ENCODE measurements at places on chromosomes 4 and X. TPM values are rescaled to one million over a fixed set of nuclear protein-coding genes. Genes with fewer than 3 reads are reported as not detected.
A peak's percentile ranks its signal among the peaks of the same experiment; 100 is the strongest.

Gene TMEM144
- total RNA-seq, result 14.7 TPM

Gene TBC1D8B
- total RNA-seq, result 7.9 TPM

- no peak for DNase-seq
These were observed 9.1 kb downstream of the SERTM2 start for GRCh38 chrX:111520506-111520905.

- no peak for DNase-seq
These were observed 84.3 kb upstream of the SLC4A4 start for GRCh38 chr4:71254451-71255012.

DNA sequence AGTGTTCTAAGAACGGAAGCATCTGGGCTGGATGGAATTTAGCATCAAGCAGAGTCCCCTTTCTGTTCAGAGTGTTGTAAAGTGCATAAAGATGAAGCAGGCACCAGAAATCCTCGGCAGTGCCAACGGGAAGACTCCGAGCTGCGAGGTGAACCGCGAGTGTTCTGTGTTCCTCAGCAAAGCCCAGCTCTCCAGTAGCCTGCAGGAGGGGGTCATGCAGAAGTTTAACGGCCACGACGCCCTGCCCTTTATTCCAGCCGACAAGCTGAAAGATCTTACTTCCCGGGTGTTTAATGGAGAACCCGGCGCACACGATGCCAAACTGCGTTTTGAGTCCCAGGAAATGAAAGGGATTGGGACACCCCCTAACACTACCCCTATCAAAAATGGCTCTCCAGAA, 29.4 kb downstream of the NSD2 start:
- no peak for DNase-seq

- no peak for DNase-seq
These were observed 226.4 kb downstream of the MAGEB5 start for GRCh38 chrX:26442340-26442739.

DNA sequence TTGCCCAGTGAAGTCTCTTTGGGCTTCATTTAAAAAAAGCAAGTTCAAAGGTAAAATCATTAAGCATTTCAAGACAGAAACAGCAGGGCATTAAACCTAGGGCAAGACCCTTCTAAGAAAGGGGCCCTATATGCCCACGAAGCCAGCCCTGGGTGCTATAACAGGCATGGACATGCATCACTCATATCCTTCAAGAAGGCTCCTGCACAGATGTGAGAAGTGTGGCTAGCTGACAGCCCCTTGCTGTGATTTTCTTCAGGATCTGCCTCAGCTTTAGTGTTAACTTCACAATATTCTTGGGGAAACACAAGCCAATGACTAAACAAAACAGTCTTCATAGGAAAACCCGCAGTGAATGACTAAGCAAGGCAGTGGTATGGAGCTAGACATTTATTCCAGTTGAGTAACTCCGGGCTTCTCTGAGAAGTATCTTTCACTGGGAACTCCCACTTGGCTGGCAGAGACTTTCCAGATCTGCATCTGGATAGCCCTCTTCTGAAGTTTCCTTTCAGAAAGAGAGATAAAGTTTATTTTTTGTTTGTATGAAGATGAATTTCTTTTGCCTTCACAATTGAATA, 11.9 kb upstream of the MAOA start:
- no peak for DNase-seq

DNA sequence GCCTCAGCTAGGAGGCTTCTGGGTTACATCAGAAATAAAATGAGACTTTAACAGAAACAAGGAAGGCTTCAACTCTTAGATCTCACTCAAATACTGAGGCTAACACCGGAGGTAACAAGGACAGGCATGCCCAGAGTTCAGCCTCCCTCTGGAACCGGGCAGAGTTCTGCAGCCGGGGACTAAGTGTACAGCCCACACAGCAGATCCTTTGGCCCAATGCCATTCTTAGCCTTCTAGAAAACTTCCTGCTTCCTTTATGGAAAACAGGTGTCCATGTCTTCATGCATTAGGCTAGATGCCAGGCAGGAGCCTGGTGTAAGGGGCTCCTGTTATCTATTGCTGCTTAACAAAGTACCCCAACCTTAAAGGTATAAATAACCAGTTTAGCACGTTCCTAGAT, 369.7 kb downstream of the BCOR start:
- DNase-seq, result peak; percentile 31

Gene USP17L5
- not detected for total RNA-seq

Gene ENPP6
- 0.59 TPM for total RNA-seq

DNA sequence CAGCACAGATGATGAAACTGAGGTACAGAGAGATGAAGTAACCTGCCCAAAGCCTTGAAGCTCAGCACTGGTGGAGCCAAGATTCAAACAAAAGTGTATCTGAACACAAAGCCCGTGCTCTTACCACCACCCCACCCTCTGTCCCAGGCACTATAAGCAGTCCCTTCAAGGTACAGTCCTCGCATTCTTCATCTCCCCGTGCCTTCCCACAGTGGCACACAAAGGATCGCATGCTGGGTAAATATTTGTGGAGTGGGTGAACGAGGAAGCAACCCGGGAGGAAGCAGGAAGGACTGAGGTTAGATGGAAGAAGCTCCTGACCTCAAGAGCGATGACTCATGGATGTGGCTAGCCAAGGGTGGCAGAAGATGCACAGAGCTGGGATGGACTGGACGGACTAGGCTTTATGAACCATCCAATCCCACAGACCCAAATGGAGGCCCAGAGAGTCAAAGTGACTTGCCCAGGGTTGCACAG, 18.4 kb downstream of the IQSEC2 start:
- no peak for DNase-seq

Gene MAGEB2
- not detected for total RNA-seq

Gene TEC
- total RNA-seq, result 5.1 TPM

DNA sequence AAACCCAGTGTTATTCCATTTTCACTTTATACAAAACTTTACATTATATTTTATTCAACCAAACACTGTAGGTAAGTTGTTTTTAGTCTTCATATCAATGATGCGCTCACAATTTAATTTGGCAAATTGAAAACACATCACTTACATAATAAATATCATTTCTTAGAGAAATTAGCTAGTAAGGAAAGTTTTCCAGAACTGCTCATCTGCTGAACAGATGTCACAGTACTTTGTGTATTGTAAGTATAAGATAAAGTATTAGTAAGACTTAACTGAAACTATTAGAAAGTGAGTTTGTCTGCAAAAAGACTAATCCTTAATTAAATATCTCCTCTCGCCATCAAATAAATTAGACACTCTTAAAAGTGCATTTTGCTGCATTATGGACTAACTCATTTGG, 108.7 kb upstream of the PACRGL start:
- no peak for DNase-seq

Gene MAGEA4
- total RNA-seq, result not detected

Gene ATP11C
- total RNA-seq, result 32.5 TPM

DNA sequence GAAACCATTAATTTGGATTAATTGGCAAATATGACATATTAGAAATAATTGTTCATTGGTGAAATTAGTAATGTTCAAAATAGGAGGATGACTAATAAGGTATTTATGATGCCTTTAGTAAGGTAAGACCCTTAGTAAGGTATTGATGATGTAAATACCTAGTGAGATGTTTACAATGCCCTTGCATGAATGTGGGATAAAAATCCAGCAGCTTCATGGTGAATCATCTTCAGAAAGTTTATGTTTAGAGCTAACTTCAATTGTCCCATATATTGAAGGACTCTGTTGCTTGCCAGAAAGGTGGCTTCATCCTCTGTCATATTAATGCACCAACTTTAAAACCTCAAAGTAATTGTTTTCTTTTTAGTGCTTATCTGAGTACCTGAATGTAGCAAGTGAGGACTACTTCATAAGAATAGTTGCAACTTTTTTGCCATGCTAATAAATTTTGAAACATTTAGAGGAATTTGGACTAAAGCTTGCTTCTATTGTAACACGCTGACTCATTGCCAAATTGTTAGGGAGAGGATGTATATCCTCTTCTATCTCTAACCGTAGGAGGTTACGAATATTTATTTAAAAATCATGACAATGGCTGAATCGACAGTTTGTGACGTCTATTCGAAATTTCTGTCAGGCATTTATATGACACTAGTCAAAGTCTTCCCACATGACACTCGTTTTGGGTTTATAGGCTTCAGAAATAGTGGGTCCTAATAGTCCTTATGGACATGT, 174.1 kb upstream of the HS3ST1 start:
- no peak for DNase-seq

GRCh38 chrX:49276207-49276606, 6.6 kb downstream of the PPP1R3F start:
- DNase-seq, result no peak

DNA sequence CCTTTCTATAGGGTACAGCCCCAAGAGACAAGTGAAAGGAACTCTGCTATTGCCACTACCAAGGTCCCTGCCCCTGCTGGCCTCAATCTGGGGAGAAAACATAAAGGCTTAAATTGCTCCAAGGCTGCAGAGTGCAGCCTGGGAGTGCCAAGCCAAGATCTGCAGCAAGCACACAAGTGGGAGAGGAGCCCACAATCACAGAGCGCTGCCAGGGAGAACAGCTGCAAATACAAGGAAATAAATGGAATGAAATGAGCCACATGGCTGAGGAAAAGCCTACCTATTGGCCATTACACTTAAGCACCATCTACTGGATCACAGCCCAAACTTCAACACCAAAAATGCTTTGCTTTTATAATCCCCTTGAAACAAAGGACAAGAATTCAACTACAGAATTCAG, 582.4 kb downstream of the FAM133A start:
- no peak for DNase-seq

GRCh38 chr4:169627307-169627706, 6.9 kb downstream of the CLCN3 start:
- DNase-seq, result no peak

DNA sequence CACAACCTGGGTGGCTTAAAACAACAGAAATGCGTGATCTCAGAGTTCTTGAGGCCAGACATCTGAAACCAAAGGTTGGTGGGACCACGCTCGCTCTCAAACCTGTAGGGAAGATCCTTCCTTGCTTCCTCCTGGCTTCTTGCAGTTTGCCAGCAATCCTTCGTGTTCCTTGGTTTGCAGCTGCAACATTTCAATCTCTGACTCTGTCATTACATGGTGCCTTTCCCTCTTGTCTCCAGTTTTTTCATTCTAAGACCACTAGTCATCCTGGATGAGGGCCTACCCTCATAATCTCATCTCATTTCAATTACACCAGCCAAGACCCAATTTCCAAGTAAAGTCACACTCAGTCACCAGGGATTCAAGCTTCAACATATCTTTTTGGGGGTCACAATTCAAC, 388.0 kb downstream of the GPM6A start:
- no peak for DNase-seq

DNA sequence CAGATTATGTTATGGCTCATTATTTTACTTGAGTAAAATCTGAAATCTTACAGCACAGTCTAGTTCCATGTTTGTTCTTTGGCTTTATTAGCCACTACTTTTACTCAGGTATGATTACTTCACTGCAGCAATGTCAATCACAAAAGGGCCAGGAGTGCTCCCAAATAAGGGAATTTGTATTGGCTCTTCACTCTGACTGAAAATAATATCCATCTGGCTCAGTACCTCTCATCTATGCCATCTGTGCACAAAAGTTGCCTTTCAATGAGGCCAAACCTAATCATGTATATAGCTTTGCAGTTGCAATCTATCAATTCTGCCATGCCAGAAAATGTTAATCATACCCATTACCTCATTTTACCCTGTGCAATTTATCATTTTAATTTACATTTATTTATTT, 161.1 kb downstream of the TECRL start:
- DNase-seq, result no peak

Gene XKRX
- 0.33 TPM for total RNA-seq

DNA sequence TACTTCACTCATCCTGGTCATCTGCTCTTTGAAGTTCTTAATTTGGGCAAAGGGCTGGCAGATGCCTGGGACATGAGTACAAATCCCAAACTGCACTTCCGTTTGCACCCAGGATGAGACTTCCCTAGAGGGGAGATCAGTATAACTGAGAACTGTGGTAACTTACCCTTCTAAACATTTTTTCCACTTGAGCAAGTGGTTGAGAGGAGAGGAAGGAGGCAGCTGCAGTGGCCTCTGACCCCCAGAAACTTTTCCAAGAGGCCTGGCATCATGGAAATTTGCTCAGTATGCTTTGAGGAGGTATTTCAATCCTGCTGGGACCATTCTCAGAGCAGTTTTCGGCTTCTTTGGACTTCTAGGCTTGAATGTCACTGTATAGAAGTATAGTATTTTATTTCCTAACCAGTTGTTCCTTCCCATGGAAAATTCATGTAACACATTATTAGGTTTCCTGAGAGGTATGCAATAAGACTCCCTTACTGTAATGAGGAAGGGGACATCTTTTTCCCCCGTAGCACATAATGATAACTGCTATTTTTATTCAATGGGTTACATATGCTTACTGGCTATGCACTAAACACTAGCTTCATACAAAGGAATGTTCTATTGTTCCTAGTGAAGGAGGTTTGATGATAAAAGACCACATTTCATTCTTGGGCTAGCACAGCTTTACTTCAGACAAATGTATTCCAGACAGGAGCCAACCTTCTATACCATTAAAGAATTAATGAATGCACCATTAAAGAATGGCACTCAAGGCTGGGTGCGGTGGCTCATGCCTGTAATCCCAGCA, 129.3 kb downstream of the SHROOM3 start:
- no peak for DNase-seq

Gene LEF1
- 2.6 TPM for total RNA-seq

GRCh38 chrX:148314876-148315275, 185.5 kb upstream of the AFF2 start:
- DNase-seq, result no peak

DNA sequence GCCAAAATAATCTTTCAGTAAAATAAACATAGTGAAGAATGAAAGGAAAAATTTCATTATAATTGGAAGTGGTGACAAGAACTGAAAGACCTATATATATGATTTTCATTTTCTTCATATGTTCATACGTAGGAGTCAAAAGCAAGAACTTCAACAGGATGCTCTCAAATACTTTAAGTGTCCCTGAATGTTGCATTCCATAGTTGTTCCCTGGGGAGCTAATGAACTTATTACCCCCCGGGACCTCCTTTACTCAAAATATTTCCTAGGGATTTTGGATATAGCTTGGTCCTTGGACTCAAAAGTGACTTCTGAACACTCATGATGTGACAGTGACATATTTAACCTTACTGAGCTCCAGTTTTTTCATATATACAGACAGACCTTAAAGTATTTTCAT, 44.9 kb upstream of the NDST4 start:
- no peak for DNase-seq

Gene DUSP21
- total RNA-seq, result not detected

DNA sequence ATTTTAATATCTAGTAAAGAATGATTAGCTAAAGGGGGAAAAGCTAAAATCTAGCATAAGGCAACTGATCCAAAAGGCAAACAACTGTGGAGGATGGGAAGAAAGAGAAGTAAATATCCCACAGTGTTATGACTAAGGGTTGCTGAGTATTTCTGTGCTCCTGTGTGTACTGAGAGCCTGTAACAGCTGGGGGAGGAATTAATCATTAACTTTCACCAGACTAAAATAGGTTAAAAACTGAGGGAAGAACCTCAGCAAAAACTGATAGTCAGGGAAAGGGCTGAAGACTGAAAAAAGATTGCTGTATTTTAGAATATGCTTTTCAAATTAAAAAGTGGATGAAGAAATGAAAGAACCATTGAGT, 365.9 kb downstream of the CXXC4 start:
- no peak for DNase-seq

DNA sequence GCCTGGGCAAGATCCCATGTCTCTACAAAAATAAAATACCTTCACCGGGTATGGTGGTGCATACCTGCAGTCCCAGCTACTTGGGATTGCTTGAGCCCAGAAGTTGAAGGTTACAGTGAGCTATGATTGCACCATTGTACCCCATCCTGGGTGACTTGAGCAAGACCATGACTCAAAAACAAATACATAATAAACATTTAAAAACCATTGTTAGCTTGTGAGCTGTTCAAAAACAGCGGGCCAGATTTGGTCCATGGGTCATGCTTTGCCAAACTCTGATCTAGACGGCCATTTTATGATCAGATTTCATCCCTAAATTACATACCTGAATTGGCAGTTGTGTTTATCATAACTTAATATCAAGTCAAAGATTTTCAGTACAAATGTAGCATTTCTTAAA, 76.0 kb upstream of the GPM6B start:
- no peak for DNase-seq
